Breast epithelium (tissue), 4 donors: ENCODE measurements at places on chromosomes 16 and 17. TPM values are rescaled to one million over a fixed set of nuclear protein-coding genes. Genes with fewer than 3 reads are reported as not detected.

TMEM235 gene
- not detected for total RNA-seq

FBXW10 gene
- not detected for total RNA-seq

HSF5 gene
- total RNA-seq: 0.33 TPM

INCA1 gene
- total RNA-seq: 2.9 TPM

GRCh38 chr17:5557485-5557884 lies 26.8 kb downstream of the NLRP1 start:
- no peak for DNase-seq

- no peak for DNase-seq
These were observed 32.3 kb downstream of the ATPAF2 start for GRCh38 chr17:18006495-18007239.

GRCh38 chr16:19936441-19936840 lies 51.8 kb upstream of the GPRC5B start:
- DNase-seq: no peak

DNA sequence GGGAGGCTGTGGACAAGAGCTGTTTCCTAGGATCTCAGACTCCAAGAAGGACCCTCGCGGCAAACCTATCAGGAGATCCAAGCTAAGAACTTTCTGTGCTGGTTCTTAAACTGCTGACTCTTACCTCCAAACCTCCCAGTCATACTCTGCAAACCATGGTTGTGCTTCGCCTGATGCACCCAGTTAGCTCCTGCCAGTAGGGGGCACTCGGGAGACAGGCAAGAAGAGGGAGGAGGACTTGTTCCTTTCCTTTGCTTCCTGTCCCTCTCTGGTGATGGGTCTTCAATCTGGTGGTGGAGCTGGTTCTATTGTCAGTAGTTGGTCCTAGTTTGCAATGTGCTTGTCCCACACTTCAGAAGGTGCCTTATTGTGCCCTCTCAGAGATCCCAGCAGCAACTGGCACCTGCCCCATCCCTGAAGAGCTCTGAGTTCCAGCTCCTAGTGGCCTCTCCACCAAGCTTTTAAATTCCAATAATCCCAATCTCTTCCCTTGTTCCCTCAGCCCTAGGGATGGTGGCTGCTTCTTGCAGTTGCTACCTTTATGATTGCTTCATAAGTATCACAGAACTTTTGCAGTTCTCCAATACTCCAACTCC lies 113.5 kb upstream of the RPL38 start:
- no peak for DNase-seq

DNA sequence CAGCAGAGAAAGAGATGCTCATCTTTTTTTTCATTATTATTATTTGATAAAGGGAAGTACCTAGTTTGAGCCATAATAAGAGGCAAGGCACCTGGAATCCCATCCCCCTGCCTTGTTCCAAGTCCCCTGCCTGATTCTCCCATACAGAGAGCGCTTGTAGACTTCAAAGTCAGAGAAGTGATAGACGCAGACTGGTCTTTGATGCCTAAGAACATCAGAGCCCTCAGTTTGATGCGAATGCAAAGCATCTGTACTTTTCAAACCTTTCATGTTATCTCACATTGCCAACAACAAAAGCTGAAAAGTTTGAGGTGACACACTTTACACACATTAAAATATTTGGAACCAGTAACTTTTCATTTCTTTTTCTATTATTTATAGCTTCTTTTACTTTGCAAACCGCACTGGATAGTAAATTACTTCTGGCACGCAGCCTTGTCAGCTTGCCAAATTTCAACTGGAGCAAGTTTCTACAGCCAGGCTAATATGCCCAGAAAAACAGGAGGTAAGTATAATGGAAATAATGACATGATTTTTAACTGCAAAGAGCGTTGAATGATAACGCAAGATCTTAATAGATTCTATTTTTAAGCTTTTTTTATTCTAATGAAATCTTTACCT lies 5.9 kb upstream of the UTP6 start:
- peak; percentile 57 for DNase-seq
